ENCODE measurements at places on chromosomes 11 and 22. TPM values are rescaled to one million over a fixed set of nuclear protein-coding genes. Genes with fewer than 3 reads are reported as not detected.

Gene OR52I1
- not detected for total RNA-seq

Gene TP53AIP1
- total RNA-seq, result 22.2 TPM

Gene TESMIN
- total RNA-seq, result 5.2 TPM

Gene SCGB1C1
- not detected for total RNA-seq

Gene PDE3B
- total RNA-seq, result 0.44 TPM

Gene ACER3
- total RNA-seq, result 26.0 TPM

Gene C11orf42
- not detected for total RNA-seq

Gene KLHDC7B
- 0.20 TPM for total RNA-seq

Gene KRTAP5-1
- not detected for total RNA-seq

Gene MN1
- total RNA-seq, result 1.7 TPM

Gene MS4A10
- not detected for total RNA-seq

Gene HORMAD2
- total RNA-seq, result not detected

Gene SLCO2B1
- 9.7 TPM for total RNA-seq
